Hematopoietic multipotent progenitor cell treated with erythropoietin and hydrocortisone succinate and interleukin-3 and kit ligand, for 6 days (in vitro differentiated cells): ENCODE measurements at places on chromosomes 3 and 15.

GRCh38 chr15:66617137-66618090, 51.6 kb upstream of the LCTL start:
- peak; percentile 57 for DNase-seq

GRCh38 chr3:48157950-48158376, 30.3 kb downstream of the CDC25A start:
- DNase-seq: peak; percentile 81

DNA sequence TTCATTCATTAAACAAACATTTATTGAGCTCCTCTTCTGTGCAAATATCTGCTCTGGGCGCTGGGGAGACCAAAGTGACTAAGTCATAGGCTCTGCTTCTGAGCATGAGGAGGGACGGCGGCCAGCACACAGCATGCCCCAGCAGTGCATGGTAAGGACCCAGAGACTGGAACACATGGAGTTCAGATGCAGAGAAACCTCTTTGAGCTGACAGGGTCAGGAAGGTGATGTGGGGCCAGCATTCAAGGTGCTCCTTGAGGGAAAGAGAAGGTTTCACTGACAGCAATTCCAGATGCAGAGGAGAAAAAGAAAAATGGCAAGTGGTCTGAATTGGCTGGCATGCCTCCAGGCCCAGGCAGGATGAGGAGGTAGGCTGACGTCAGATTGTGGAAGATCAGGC, 234.5 kb downstream of the UACA start:
- DNase-seq: no peak

DNA sequence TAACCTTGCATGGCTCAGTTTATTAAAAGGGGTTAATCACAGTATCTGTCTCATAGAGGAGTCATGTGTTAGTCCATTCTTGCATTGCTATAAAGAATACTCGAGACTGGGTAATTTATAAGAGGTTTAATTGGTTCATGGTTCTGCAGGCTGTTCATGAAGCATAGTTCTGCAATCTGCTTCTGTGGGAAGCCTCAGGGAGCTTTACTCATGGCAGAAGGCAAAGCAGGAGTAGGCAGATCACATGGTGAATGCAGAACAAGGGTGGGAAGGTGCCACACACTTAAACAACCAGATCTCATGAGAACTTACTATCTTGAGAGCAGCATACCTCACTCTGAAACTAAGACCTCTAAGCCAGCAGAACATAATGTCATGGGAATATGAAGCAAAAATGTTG, 42.2 kb upstream of the PTX3 start:
- DNase-seq: no peak

GRCh38 chr3:11077466-11077865, 76.8 kb upstream of the HRH1 start:
- DNase-seq: peak; percentile 17

DNA sequence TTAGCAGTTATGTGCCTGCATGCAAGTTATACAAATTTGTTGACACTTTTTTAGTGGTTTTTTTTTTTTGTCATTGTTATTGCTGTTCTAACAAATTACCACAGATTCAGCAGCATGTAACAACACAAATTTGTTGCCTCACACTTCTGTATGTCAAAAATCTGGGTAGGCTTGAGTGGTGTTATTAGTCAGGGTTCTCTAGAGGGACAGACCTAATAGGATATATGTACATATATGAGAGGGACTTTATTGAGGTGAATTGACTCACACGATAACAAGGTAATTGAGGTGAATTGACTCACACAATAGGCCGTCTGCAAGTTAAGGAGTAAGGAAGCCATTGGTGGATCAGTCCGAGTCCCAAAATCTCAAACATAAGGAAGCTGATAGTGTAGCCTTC, 15.0 kb upstream of the PLSCR1 start:
- no peak for DNase-seq

DNA sequence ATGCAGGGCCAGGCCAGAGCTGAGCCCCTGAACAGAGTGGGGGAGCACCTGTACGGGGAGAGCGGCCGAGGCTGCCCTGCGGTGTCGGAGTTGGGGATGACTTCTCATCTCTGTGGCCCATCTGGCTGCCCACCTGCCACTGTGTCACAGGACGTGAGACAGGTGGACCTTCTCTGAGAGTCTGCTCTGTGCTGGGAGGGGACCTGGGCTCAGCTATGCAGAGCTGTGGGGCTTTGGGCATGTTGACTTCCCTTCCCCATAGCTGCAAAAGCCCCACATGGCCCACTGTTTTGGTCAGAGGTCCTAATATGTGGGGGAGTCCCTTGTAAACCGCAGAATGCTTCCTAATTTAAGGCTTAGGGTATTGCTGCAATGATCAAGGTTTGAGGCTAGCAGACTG, 68.0 kb upstream of the TRPM1 start:
- no peak for DNase-seq

DNA sequence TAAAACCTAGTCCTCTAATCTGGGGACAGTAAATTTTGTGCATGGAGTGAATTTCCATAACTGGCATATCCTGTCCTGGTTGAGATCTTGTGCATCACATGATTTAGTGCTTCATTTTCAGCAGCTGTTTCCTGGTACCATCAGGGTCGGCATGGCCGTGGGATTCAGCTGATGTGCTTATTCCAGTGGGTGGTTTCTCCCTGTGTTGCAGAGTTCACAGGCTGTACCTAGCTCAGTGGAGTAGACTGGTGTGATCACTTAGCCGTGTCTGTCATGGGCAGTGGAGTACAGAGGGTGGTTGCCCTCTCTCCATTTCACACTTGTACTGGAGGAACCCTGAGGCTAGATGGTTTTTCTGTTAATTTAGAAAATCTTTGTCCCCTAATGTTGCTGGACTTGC, 228.5 kb downstream of the PTPRG start:
- DNase-seq: no peak

GRCh38 chr15:87387766-87388165, 868.8 kb downstream of the NTRK3 start:
- DNase-seq: no peak

DNA sequence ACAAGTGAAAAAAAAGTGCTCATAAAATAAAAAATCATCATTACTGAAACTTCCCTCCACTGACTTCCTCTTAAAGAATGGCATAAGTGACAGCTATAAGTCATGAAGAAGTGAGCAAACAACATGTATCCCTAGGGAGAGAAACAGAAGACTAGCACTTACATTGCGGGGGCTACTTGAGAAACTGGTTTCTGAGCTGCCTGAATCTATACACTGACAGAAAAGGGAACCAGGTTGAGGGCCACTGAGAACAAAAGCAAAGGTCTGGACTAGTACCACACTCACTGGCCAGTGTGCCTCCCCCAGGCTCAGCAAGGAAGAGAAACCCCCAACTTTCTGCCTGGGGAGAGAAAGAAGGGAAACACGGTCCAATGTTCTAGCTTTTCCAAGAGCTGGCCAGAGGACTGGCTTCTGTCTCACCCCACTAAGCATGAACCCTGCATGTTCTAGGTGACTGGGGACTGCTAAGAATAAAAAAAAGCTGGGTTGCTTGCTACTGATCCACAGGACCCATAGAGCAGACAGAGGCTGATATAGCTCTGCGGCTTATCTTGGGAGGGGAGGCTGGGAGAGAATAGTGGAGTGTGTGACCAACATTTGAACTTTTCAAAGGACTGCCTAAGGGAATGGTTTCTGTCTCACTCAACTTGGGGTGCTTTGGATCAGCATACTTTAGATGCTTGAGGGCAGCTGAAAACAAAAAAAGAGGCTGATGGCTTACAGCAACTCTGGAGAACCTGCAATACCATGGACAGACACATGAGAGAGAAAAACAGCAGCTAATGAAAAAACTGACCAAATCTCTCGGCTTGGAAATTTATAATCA, 8.1 kb downstream of the RAD18 start:
- DNase-seq: no peak

DNA sequence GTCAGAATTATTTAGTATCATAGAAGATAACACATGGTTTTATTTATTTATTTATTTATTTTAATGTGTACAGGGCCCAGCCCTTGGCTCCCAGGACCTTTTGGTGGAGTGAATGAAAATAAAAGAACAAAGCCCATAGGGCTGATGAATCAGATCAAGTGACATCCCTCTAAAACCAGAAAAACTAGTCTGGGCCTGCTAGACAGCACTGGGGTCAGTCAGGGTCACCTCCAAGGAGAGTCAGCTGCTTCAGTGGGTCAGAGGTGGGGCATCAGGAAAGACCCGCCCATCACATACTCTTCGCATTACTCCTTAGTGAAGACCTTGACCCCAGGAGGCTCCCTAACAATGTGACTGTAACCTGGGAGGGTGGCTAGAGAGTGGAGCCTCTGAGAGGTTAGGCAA, 12.8 kb downstream of the PPCDC start:
- DNase-seq: no peak

- no peak for DNase-seq
Measured at GRCh38 chr3:14802381-14802731, 16.4 kb upstream of the FGD5 start.
